HEK293T (cell line): ENCODE measurements at places on chromosomes 2 and 18.

DNA sequence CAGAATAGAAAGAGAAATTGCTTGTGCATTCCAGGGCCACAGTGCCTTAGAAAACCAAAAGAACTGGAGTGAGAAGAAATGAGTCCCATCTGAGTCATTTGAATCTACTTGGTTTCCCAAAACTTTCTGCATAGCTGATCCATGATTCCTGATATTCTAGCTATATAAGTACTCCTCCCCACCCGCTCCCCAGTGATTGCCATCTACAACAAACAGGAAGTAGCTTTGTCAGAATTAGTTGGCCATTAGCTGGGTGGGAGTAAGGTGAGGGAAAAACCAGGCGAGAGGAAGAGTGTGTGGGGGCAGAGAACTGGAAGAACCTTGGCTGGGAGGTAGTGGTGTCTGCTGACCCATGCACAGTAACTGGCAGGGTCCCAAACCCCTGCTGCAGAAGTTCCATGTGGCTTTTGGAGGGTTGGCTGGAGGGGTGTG is 122.1 kb downstream of the ACAA2 start:
- DNase-seq: no peak

GRCh38 chr18:23121133-23121532 is 14.2 kb upstream of the CABLES1 start:
- DNase-seq: no peak

- DNase-seq: no peak
Measured at GRCh38 chr2:12676771-12677170, 40.0 kb upstream of the TRIB2 start.

DNA sequence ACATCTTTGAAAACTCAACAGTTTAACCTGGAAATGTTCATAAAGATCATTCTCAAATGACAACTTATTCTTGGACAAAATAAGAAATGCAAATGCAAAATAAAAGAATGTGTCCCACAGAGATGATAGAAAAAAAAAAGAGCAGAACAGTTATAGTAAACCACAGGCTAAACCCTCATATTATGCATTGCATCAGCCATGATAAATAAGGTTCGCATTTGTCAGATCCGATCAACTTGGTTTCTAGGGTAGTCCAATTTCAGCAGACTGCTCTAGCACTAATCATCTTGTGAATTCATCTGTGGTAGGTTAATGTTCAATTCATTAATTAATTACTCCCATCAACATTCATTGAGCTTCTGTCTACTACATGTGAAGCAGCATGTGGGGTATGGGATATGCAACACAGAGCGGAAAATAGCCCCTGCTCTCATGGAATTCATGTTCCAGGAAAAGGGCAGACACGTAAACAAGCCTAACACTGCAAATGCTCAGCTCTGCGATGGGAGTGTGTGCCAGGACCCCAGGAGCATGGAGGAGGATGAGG is 316.2 kb upstream of the REV1 start:
- no peak for DNase-seq

- no peak for DNase-seq
Measured at GRCh38 chr2:199302851-199303250, 154.9 kb downstream of the SATB2 start.

- DNase-seq: no peak
Measured at GRCh38 chr2:176317623-176318065, 48.4 kb downstream of the MTX2 start.

- DNase-seq: no peak
Measured at GRCh38 chr2:101380376-101380775, 6.9 kb downstream of the CREG2 start.

DNA sequence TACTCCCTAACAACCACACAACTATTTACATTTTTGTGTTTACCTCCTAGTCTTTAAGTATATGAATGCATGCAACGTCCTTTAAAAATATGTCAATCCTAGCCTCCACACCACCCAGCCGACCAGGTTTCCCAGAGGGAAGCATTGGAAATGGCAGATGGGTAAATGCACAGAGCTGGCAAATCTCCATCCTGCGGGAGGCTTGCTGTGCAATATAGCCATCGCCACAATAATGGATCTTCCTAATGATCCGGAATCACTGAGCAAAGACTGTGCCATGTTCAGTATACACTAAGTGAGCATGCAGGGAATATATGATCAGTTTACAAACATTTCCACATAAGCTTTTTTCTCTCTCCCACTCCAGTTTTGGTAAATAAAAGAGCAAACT is 131.8 kb downstream of the NEDD4L start:
- no peak for DNase-seq

- no peak for DNase-seq
Measured at GRCh38 chr18:22932885-22933205, 283 bp upstream of the RBBP8 start.

DNA sequence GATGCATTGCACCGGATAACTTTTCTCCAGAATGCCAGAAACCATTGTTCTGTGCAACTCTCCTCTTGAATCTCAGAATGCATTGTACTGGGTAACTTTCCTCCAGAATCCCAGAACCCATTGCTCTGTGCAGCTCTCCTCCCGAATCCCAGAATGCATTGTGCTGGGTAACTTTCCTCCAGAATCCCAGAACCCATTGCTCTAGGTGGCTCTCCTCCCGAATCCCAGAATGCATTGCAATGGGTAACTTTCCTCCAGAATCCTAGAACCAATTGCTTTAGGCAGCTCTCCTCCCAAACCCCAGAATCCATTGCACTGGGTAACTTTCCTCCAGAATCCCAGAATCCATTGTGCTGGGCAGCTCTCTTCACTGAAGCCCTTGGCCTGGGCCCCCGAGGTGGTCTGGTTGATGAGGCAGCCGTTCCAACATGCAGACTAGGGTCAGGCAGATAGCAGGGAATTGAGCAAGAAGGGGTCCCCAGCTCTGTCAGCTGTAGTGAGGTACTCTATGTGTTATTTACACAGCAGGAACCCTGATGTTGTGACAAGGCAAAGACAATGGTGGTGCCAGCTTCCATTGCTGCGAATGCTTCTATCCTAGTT is 9.4 kb downstream of the FOSL2 start:
- DNase-seq: no peak

DNA sequence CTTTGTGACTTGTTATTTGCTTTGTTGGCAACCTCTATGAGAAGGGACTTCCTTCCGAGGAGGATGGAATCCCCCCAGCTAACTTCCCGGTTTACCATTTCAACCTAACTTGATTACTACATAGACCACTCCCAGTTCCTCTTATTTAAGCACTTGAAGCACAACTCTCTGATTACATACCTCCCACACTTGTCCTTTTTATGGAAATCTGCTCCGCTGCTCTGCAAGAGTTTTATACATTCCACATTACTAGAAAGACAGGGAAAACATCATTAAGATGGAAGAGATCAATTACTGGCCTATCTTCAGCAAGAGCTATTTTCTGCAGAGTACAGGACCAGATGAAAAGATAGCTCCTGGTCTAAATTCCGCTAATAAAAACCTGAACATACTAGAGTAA is 160.0 kb upstream of the PGAP1 start:
- no peak for DNase-seq

DNA sequence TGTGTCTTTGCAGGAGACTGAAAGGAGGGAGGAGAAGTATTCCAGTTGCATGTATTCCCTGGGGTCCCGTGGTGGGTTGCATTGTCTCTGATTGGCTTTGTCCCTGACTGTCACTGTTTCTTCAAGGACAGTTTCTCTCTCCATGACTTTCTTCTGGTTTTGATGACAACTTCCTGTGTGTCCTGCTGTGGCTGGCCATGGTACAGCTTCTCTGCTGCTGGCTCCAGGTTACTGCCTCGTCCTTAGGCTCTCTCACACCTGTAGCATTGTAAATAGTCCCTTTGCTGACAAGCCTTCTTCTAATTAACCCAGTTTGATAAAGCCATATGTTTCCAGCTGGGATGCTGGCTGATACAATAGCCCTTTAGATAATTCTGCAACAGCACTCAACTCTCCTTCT is 129.0 kb downstream of the LPIN1 start:
- no peak for DNase-seq

- DNase-seq: no peak
Measured at GRCh38 chr2:98508709-98509066, 64.0 kb downstream of the INPP4A start.

DNA sequence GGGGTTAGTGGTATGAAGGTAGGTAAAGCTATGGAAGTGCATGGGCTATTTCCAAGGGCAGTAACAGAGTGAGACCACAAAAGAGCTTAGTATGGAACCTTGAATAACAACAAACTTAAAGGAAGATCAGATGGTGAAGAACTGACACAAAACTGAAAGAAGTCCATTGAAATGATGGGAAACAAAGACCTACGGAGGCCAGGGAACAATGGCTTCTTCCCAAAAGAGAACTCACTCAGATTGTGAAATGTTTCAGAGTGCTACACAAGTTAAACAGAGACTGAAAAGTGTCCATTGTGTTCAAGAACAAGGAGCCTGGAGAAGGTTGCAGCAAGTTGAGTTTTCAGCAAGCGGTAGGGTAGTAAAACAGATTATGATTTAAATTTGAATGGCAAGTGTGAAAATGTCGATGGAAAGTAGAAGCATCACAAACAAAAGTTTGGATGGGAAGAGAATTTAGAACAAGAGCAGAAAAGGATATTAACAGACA is 700.0 kb upstream of the NXPH2 start:
- DNase-seq: no peak

DNA sequence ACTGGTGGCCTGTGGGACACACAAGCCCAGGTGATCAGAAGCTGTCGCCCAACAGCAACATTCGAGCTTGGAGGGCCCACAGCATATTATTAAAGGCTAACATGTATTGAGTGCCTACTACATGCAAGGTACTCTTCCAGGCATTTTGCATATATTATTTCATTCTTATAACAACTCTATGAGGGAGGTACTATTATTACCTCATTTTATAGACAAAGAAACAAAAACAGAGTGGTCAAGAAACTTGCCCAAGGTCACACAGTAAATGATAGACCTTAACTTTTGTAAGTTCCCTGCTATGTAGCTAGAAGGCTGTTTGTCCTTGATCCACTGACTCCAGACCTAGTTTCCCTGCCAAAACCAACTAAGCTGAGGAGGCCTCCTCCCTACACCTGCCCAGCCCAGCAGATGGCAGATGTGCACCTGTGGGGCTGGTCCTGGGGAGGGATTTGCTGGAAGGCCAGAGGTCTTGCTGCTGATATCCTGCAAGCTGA is 35.7 kb downstream of the KANSL3 start:
- DNase-seq: no peak

- DNase-seq: peak; percentile 51
Measured at GRCh38 chr2:113755835-113756354, 547 bp downstream of the SLC35F5 start.

DNA sequence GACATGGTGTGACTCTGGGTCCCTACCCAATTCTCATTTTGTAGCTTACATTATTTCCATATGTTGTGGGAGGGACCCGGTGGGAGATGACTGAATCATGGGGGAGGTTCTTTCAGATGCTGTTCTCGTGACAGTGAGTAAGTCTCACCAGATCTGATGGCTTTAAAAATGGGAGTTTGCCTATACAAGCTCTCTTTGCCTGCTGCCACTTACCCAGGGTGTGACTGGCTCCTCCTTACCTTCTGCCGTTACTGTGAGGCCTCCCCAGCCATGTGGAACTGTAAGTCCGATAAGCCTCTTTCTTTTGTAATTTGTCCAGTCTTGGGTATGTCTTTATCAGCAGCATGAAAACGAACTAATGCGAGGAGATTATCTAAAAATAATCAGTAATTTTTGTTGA is 1683.2 kb upstream of the SLC39A10 start:
- DNase-seq: no peak

DNA sequence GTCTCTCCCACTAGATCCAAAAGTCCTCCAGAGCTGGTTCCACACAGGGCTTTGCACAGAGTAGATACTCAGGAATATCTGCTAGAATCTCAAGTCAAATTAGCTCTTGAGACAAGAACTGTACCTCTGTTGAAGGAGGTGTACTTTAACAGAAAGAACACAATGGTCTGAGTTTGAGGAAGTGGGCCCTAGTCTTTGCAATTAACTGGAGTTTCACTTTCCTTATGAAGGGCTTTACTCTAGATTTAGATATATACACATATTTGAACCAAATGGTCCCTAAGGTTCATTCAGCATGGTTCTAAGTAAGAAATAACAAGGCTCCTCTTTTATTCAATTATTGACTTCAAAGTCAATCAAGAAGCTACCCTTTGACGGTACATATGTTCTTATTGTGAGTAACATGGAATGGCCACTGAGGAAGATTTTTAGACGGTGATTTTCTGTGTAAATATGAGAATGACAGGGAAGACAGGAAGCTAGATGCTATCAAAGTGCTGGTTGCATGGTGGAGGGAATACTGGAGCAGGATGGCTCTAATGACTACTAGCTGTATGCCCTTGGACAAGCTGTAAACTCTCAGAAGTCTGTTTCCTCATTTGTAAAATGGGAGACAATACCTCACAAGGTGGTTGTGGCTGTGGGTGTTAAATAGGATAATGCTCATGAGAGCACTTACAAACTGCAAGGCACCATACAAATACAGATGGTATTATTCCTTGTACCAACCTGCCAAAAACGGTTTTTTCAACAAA is 73.5 kb upstream of the SERTAD2 start:
- no peak for DNase-seq

DNA sequence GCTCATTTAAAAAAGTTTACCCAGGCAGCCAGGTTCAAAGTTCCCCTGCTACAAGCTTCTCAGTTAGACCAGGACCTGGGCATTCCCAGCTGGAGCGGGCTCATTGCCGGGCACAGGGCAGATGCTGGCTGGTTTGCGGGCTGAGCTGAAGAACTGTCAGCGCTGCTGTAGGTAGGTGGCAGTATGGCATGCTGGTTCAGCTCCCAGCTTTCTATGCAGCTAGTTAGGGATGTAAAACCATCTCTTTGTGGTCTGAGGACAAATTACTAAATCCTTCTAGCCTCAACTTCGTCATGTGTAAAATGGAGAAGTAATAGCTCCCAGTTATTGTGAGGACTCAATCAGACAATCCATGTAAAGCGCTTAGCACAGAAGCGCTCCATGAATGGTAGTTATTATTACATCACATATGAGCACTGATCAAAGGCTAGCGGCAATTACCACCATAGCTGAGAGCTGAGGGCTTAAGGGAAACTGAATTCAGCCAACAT is 2.4 kb upstream of the LDLRAD4 start:
- DNase-seq: peak; percentile 35

DNA sequence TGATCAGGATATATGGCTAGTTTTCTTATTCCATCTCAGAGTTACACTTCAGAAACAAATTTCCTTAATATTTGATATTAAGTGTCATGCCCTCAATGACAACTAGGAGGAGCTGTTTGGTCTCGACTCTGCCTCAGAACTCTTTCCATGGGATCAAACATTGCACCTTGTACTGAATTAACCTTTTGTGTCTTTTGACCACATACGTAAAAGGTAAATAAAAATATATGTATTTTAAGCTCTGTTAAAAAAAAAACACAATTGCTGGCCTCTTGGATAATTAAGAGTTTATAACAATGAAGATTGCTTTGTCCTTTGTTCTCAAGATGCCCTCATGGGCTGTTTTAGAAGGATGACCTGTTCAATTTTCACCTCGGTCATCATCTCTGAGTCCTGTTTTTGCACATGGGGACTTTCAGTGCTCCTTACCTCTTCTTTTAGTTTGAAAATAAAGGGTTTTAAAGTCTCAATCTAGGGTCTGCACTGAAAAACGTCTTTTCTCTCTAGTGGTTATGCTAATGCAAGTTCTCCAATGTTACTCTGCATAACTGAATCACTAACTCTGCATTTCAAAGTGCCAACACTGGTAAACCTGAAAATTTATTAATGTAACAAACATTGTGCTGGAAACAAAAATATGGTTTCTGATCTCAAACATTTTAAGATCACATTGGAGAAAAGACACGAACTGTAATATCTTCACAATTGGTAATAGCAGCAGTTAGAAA is 18.8 kb upstream of the FN1 start:
- peak; percentile 48 for DNase-seq

- DNase-seq: no peak
Measured at GRCh38 chr2:120556911-120557310, 178.8 kb upstream of the GLI2 start.

GRCh38 chr18:67672716-67673115 is 156.2 kb upstream of the DSEL start:
- DNase-seq: no peak
